ENCODE measurements at places on chromosomes 12 and 14.

DNA sequence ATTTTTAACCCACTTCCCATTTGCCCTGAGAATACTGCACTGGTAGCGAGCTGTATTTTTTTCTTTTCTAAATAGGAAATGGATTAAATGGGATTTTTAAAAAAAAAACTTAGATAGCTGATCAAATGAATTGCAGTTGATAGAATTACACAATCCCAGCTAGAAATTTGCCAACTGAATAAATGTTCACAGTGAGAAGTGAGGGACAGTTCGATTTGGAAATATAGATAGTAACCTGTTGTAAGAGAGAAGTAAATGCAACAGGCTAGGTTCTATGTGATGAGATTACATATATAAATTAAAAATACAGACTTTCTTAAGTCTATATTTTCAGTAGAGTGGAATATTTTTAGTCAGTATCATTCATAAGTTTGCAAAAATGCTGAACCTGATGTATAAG lies 48.1 kb upstream of the SMCO2 start:
- no peak for DNase-seq

GRCh38 chr14:74501135-74501614 lies 7.6 kb downstream of the ISCA2 start:
- peak; percentile 63 for DNase-seq

GRCh38 chr12:27309293-27309994 lies 23.2 kb upstream of the BMAL2 start:
- no peak for DNase-seq

DNA sequence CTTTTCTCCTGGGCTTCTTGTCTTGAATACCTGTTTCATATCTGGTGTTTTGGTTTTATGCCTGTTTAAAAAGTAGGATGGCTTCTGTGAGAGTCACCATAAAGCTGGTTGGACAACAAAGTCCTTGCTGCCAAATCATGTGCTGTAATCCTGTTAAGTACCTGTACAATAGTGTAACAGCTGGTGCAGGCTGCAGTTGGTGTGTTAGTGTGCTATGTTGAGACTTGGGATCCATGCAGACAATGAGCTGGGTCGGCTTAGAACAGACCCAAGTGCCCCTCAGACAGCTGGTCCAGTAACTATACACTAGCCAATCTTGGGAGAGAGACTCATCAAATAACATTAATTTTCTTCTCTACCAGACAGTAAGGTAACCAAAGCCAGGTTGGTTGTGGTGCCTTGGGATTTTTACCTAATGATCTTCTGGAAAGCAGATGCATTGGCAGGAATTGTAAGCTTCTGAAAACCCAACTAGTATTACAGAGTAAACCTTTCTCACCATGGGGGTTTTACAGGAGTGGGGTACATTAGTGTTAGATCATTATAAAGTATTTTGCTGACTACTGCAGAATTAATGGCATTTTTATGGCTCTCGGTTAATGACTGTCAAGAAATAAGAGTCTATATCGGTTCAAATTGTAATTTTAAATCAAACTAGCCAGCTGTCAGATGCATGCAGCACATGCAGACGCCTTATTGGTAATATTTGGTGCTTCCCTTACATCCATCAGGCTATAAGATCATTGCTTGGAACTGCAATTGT lies 231.2 kb downstream of the PDZRN4 start:
- DNase-seq = no peak
